ENCODE measurements at places on chromosomes 6 and 20.

GRCh38 chr6:158232316-158233213 lies 64.4 kb downstream of the GTF2H5 start:
- peak; percentile 66 for DNase-seq

GRCh38 chr6:8707956-8708772 lies 272.8 kb upstream of the SLC35B3 start:
- peak; percentile 32 for DNase-seq

DNA sequence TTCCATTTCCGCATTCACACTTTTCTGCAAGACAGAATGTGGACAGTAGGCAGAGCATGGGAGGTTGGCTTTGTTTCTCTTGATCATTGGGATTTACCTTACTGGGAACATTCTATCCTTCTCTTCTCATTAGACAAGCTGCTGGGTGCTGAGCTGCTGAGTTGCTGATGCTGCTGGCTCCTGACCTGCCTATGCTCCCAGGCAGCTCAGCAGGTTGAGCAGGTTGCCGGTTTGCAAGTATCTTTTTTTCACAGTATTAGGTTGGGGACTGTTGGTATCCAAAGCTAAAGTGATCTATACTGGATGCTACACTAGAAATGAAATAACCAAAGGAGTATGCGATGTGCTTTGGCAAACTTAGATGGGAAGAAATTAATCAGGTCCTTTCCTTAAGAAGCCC lies 23.7 kb upstream of the ADGRF4 start:
- DNase-seq, result no peak

- DNase-seq, result no peak
Observed at GRCh38 chr20:396619-397431, 11.3 kb upstream of the RBCK1 start.

DNA sequence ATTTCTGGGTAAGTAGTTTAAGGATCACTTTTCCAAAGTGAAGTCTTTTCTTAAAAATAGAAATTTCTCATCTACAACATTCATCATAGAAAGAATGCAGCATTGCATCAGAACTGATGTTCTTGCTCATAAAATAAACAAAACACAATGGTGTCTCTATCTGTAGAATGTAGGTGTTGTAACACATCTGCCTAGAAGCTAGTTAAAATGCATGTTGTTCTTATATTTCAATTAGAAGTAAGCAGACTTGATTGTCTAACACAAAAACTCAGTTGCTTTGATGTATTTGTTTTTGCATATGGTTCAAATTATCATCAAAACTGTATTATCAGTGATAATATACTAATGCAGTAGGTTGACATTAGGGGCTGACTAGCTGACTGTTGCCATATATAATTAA lies 654.7 kb upstream of the FLRT3 start:
- peak; percentile 43 for DNase-seq

DNA sequence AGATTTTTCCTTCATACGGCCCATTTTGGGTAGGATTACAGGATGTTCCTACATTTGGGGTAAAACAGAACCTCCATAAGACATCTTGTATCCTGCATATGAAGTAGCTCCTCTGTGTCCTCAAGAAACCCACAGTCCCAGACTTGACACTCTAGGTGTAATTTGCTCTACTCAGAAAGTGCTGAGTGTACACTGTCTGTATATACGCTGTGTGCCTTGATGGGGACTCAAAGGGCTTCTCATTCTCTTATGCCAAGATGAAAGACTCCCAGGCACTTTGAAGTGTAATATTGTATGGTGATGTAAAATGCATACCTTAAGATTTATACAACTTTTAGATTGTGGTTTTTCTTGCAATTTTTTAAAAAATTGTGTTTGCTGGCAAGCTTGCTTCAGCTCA lies 5.2 kb downstream of the TFAP2D start:
- no peak for DNase-seq

GRCh38 chr6:13188306-13188705 lies 140.0 kb downstream of the TBC1D7 start:
- no peak for DNase-seq

DNA sequence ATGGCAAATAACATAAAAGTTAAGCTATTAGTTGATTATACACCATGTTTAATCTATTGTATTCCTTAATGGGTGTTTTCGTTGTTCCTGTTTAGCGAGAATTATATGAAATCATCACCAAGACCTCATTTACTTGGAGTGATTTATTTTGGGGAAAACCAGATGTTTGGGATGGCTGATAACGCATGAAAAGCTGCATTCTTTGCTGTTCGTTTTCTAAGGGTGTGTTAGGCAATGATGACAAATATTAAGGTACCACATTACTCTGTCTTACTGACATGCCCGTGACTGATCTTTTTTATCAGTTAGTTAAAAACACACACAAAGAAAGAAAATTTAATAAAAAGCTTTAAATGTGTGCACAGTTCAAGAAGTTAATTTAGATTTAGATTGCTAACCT lies 176.4 kb downstream of the ZFP64 start:
- DNase-seq, result no peak

DNA sequence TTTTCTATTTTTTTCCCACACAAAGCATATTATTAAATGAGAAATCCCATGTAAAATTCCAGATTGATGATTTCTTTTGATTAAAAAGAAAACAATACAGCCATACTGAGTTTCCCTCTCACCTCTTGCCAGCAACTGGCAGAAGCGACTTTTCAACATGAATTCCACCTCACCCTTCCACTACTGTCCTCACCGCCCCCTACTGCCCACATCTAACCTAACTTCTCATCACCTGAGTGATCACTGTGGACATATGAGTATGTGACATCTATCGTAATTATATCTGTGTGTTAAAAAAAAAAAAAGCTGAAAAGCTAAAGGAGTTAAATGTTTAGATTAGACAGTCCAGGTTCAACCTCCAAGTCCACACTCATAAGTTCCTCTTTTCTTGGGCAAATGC lies 528.6 kb downstream of the PRKN start:
- no peak for DNase-seq
